GF-D8 (cell line): ENCODE measurements at places on chromosomes 4 and X.

DNA sequence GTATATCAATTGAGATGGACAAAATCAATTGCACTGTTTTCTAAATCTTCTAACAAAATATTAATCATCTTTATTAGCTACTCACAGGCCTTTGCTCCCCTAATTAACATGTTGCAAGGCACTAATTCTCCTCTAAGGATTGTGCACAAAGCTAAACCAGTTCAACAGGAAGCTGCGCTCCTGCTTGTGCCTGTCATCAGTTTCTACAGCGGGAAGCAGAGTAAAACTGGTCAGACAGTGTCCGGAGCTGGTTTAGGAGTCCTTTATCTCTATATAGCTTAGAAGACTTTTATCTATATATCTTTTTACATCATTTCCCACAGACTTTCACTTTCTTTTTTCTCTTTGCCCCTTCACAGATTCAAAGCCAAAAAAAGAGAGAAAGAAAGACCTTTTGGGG is 79.1 kb downstream of the ELOVL6 start:
- no peak for DNase-seq

- DNase-seq: no peak
Measured at GRCh38 chrX:119728487-119728886, 29.9 kb upstream of the SOWAHD start.

DNA sequence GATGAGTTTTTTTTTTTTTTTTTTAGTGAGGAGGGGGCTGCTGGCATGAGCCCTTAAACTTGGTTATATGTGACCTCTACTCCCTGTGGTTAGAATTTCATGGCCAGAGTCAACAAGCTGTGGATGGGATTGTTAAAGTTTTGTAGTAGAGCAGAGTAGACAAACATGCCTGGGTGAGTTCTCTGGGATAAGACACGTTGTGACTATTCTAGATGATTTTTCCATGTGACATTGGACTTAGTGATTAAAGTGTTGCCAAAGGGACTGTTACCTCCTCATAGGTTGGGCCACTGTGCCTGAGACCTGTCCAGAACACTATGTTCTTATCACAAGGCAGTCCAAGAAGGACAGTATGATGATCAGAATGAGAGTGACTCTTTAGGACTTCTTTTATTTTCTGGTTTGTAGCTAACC is 28.8 kb upstream of the ALB start:
- no peak for DNase-seq

- no peak for DNase-seq
Measured at GRCh38 chr4:633976-634598, 8.7 kb downstream of the PDE6B start.

- DNase-seq: no peak
Measured at GRCh38 chrX:100645106-100645505, 1.1 kb downstream of the SRPX2 start.

DNA sequence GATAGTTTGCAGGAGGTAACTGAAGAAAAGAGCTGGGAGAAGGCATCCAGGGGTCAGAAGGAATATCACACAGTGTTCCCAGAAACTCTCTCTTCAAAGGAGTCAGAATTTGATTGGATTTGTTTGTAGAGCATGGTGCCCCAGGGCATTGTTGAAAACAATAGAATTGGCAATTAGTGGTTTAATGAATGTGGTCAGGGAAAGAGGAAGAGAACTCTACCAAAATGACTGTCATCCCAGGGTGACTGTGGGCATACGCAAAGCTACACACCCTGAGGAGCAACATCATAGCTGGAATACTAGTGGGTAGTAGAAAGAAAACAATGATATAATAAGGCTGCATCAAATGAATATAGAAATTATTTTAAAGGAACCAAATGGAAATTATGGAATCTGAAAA is 21.5 kb downstream of the TNIP2 start:
- no peak for DNase-seq

GRCh38 chr4:55729351-55730279 is 90.0 kb upstream of the EXOC1L start:
- no peak for DNase-seq

GRCh38 chr4:189202869-189203271 is 737.8 kb upstream of the FRG1 start:
- no peak for DNase-seq

DNA sequence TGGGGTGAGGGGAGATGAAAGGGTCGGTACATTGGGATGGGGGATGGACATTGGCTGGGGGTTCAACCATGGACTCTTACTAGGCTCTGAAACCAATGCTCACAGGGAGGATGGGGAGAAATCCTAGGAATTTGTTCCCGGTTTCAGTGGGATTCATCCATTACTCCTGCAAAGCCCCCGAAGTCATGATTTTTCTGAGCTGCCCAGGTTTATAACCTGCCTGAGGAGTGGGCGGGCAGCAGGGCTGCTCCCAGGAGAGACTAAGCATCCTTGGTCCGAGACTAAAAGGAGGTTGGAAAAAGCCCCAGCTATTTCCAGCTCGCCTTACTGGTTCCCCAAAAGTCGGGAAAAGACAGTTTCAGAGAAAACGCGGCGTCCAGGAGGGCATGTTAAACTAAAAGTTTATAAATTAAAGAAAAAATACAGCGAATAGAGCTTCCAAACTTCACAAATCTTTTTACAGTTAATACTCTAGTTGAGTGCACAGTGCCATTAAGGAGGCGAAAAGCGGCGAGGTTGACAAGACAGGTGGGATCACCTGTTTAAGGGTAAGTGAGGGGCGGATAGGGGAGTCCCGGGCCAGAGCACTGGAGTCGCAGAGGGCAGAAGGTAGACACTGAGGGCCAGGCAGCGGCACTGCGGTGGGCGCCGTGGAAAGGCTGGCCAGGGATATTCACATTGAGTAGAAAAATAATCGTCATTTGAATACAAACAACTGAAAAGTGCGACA is 3.7 kb downstream of the NKX3-2 start:
- no peak for DNase-seq

DNA sequence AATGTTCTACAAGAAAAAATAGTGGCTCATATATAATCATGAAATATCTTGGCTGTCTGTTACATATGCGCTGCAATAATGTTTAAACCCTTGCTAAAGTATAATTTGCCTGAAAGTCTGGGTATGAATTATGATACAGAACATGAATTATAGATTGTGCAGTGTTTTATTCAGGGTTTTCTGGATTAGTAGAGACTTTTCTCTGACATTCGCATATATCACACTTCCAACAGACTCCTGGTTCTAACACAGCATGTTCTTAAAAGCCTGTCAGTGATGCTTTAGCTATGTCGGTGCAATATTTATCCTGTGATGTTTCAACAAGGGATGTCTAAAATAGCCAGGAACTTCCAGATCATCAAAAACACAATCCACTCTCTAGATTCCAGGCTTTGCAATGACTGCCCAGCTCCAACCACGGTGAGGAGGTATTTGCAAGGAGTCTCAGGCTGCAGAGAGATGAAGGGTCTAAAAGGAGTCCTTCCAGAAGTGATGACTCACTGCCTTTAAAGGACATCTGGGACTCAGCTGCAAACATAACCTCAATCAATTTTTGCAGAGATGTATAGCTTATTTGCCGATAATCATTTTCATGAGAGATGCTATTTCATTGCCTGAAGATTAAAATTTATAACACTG is 69.4 kb downstream of the RWDD4 start:
- DNase-seq: no peak

GRCh38 chrX:41588271-41588670 is 100.5 kb upstream of the GPR34 start:
- DNase-seq: no peak

- DNase-seq: no peak
Measured at GRCh38 chr4:112897543-112897942, 151.9 kb upstream of the ANK2 start.

DNA sequence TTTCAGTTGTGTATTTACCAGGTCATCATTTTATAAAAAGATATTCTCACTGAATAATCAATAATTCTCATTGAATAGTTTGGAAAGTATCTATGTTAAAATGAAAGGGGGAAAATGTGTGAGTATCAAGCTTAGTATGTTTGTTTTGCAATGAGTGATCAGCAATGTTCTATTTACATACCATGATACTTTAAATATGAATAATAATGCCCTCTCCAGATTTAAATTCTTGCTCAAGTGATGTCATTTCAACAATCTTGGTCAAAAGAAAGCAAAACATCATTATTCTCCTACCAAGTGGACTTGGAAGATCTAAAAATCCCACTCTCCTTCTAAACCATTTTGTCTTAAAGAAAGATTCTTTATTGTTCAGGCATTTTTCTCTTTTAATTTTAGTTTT is 42.1 kb upstream of the ANKRD50 start:
- DNase-seq: no peak

DNA sequence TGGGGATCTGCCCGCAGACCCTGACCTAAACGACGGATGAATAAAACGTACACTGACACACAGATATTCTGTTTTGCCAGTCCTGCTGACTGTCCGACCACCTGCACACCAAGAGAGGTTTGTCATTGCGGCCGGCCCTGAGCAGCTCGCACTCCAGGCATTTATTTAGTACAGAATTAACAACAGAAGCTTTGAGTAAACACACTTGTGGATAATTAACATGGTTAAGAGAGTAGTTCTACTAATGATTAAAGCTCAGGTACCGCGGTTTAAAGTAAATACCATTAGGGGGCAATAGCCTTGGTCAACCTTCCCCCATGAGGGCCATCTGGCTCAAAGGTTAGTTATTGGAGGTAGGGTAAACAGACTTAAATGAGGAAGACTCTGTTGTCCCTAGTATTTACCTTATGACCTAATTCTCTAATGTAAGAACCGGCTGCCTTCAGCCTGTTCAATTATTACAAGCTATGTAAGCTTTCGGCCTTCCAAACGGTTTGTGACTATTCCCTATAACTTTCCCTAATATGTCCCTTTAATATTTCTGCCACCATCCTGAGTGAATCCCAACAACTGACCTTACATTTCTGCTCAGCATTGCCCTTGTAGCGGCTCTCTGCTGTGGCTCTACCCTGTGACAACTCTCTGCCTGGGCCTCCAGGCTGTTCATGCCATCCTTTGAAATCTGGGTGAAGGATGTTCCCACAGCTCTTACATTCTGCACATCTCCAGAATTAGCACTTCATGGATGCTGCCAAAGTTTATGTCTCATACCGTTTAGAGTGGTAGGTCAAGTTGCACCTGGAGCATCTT is 46.9 kb upstream of the SYTL5 start:
- DNase-seq: no peak

GRCh38 chr4:159904906-159905305 is 802.0 kb downstream of the RAPGEF2 start:
- no peak for DNase-seq

- no peak for DNase-seq
Measured at GRCh38 chr4:25330905-25331808, 18.6 kb downstream of the ZCCHC4 start.

DNA sequence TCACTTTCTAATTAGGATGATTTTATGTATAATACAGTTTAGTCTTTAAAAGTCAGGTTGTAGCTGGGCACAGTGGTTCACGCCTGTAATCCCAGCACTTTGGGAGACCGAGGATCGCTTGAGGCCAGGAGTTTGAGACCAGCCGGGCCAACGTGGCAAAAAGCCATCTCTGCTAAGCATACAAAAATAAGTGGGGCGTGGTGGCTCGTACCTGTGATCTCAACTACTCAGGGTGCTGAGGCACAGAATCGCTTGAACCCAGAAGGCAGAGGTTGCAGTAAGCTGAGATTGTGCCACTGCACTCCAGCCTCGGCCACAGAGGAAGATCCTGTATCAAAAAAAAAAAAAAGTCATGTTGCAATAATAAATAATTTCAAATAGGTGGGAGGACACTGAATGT is 364.2 kb downstream of the BMPR1B start:
- no peak for DNase-seq

GRCh38 chrX:48489892-48490291 is 13.9 kb downstream of the FTSJ1 start:
- no peak for DNase-seq

DNA sequence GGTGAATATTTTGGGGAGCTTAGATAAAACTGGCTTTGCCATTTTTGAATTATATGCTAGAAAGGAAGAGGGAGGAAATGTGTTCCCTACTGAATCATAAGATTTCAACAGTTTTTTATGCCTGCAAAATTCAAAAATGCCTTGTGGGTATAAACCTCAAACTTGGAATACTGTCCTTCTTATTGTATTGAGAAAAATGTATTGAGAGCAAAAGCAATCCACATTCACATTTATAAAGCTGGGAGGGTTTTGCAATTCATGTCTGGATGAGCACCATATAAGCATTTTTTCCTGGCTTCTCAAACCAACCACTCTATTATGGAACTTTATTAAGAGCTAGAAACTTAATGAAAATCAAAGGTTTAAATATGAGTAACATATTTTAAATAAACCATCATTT is 289.8 kb downstream of the PCDH7 start:
- DNase-seq: no peak

DNA sequence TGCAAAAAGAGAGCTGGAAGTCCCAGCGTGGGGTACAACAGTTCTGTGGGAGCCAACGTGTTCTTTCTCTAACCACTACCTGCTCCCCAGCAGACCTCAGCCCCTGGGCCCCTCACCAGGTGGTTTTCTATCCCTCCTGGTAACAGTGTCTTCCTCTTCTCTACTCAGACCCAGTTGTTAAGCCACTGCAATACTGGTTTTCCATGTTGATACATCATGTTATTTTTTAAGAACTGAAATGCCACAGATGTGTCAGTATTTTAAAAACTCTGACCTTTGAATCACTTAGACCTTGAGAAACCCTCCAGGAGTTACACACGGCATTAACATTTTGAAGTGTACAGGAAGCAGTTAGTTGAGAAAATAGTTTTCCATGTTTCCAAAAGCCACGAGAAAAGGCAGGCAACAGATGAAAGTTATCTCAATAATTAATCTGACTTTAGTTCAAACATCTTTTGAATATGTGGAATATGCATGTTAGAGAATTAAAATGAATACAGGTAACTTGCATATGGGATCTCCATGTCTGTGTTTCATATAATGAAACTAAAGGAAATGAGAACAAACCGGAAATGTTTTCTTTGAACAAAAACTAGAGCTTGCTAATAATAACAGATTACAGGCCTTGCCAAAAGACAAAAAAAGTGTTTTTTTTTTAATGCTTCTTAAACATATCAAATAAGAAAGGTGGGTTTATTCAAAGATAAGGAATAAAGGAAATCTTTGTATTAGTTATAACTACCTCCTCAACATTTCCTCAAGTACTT is 108.8 kb downstream of the ZNF827 start:
- no peak for DNase-seq

DNA sequence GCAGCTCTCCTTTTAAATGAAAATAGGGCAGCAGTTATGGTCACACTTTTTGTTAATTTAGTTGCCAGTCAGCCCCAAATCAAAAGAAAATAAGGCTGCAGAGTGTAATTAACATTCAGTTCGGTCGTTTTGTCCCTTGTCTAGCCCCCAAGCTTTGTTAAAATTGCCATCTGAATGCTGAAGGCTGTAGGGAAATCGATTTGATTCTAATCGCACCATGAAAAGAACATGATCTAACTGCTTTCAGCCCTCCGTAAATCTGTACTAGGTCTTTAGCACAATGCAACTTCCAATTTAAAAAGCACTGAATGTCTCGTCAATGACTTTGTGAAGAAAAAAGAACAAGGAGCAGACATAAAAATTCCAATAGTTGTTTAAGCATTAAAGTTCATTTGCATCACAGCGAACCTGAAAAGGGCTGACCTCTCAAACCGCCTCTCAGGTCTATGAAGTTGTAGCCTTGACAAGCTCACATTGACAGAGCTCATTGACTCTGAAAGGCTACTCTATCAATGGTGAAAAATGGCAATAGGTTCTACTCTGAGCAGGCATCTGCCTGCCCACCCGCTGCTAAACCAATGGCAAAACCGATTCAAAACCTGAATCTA is 48.9 kb downstream of the CHIC2 start:
- DNase-seq: no peak

GRCh38 chr4:38482696-38483095 is 181.3 kb upstream of the KLF3 start:
- DNase-seq: no peak
